ENCODE measurements at places on chromosomes 5 and 9.

DNA sequence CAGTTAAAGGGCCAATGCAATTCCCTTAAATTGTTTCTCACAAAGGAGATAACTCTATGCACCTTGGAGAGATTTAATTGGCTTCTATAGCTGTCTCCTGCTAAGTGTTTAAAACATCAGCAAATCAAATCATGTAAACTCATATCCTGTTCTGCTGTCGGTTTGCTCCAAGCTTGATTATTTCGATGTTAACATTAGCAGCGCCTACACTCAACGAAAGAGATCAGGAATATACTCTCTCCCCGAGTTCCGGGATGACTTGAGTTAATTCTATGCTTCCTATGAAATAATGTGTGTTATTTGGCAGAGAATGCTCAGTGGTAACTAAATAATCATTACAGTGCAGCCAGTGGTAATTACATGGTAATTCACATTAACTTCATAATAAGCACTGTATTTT is 338.6 kb downstream of the EBF1 start:
- DNase-seq = no peak

GRCh38 chr9:110746211-110746930 is 77.8 kb downstream of the MUSK start:
- DNase-seq = no peak

DNA sequence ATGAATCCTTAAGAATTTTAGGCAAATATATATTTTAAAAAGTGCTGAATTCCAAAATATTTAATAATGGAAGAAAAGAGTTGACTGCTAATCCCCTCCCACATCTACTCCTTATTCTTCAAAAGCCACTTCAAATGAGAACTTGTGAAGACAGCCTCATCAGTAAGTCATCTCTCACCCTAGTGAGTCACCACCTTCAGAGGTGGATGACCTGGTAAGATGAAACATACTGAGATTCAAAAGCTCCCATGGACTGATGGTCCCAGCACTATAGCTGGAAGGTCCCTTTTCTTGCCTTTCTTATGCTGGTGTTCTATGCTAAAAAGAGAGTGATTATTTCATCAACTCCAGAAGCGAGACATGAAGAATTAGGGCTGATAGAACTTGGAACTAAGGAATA is 37.8 kb upstream of the SPDL1 start:
- peak; percentile 2 for DNase-seq

GRCh38 chr9:105280691-105281090 is 36.2 kb downstream of the SLC44A1 start:
- DNase-seq = no peak

- DNase-seq = no peak
Observed at GRCh38 chr5:81830596-81830995, 79.7 kb upstream of the SSBP2 start.

- no peak for DNase-seq
Observed at GRCh38 chr9:20043461-20043860, 254.6 kb upstream of the SLC24A2 start.

GRCh38 chr5:129382921-129383672 is 77.0 kb upstream of the ADAMTS19 start:
- no peak for DNase-seq

DNA sequence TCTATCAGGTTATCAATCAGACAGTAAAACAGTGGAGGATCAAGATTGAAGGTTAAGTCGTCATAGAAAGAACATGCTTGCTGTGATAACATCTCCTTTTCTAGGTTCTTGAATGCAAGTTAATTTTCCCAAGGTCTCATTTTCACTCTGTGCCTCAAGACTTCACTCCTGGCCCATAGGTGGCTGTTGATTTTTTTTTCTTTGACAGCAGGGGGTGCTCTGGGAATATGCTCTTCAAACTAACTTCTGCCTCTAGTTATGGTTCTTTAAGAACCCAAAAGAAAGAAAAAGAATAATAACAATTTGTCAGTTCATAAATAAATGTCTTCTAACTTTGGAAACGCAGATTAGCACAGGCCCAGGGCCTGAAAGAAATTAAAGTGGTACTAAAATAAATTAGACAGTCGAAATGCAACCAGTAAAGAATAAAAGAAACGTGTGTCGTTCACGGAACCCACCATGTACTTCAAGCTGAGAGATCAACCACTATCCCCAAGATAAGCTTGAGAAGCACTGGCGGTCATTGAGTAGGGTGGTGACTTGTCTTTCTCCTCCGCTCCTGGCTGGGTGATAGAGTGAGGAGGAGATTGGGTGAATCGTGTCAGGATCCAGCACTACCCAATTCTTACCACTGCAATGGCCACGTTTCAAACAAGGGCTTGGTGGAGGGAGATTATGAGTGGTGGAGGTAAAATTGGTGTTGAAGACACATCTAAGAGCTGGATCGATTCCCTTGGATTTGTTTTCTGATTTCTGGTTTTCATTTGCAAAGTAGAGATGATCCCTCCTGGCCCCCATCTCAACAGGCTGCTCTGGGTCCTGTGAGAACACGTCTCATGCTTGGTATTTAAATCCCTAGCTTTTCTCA is 93.4 kb upstream of the IRX4 start:
- DNase-seq = no peak

- DNase-seq = no peak
Observed at GRCh38 chr5:14193496-14193895, 50.4 kb downstream of the TRIO start.

- no peak for DNase-seq
Observed at GRCh38 chr9:3893519-3893918, 367.7 kb upstream of the RFX3 start.

DNA sequence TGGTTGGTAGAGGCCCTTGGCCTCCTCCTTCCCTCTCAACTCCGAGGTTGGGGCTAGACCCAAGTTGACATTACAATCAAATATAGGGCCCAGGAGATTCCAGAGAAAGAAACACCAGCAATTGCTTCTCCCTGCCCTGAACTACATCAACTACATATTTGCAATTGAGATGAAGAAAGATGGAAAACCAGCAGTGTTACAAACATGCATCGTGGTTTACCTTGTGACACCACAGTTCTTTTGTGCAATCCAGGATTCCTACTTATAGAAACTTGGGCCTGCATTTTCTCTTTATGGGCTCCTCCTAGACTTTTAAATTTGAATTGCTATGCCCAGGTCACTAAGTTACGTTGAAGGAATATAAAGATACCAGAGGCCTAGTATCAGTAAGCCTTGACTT is 126.7 kb downstream of the DCP2 start:
- no peak for DNase-seq

DNA sequence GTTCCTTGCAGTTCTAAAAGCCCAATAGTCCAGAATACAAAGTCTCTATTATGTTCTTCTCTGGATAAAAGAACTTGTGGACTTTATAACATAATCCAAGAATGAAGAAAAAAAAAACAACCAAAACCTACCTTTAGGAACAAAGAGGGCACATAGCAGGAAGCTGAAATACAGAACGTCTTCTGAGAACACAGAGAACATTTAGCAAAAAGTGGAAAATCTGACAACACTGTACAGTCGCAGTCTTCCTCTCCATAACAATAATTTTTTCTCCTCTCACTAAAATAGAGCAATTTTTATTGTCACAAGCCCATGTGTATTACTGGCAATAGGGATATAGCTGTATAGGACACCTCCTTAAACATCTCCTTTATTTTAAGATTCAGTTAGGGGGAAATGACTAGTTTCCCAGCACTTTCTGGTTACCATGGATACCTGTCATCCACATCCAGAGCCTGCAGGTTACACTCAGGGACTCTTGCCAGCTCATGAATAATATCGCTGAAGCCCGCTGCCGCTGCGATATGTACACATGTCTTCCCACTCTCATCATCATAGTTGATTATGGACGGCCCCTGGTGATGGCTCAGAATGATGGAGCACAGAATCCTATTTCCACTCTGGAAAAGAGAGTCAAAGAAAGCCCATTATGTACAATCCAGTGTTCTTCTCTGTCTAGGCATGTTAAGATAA is 106.5 kb downstream of the ANKRD55 start:
- no peak for DNase-seq

- DNase-seq = no peak
Observed at GRCh38 chr5:131338051-131338453, 74.2 kb downstream of the CDC42SE2 start.

- DNase-seq = no peak
Observed at GRCh38 chr5:171299851-171300250, 9.2 kb upstream of the TLX3 start.

- no peak for DNase-seq
Observed at GRCh38 chr5:75521195-75521594, 9.5 kb downstream of the POLK start.

DNA sequence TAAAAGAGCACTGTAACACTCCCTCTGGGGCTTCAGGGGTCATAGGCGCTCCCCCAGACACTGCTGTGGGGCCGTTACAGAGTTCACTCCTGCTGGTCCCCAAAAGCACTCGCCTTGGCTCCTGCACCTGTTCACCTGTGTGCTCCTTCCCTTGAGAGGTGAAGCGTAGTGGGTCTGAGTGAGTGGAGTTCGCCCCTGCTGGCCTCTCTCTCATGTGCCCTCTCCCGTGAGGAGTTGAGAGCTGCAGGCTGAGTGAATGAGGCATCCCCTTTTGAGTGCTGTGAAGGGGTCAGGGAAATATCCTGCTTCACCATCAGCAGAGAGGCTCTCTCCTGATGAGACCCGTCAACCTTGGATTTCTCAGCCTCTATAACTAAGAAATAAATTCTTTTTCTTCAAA is 134.6 kb upstream of the TUT7 start:
- DNase-seq = no peak

GRCh38 chr5:142608081-142608480 is 77.8 kb downstream of the FGF1 start:
- no peak for DNase-seq

GRCh38 chr9:125472562-125472925 is 210.9 kb downstream of the GAPVD1 start:
- DNase-seq = no peak

DNA sequence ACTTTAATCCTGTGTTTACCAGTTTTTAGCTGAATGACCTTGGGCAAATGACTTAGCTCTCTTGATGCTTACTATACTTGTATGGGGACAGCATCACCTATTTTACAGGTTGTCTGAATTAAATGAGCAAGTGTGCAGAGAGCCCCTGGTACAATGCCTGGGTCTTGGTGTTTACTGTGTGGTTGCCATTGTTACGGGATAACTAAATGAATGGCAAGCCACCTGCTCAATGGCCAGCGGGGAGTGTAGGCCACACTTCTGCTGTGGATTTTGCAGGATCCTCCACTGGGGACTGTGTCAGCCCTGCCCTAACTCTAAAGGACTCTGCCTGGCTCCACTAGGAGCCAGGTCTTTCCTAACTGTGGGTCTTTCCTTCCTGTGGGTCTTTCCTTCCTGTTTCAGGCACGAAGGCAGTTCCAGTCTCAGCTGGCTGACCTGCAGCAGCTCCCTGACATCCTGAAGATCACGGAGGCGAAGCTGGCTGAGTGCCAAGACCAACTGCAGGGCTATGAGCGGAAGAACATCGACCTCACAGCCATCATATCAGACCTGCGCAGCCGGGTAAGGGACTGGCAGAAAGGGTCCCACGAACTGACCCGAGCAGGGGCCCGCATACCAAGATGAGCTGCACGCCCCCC is 10.3 kb upstream of the GLE1 start:
- no peak for DNase-seq

DNA sequence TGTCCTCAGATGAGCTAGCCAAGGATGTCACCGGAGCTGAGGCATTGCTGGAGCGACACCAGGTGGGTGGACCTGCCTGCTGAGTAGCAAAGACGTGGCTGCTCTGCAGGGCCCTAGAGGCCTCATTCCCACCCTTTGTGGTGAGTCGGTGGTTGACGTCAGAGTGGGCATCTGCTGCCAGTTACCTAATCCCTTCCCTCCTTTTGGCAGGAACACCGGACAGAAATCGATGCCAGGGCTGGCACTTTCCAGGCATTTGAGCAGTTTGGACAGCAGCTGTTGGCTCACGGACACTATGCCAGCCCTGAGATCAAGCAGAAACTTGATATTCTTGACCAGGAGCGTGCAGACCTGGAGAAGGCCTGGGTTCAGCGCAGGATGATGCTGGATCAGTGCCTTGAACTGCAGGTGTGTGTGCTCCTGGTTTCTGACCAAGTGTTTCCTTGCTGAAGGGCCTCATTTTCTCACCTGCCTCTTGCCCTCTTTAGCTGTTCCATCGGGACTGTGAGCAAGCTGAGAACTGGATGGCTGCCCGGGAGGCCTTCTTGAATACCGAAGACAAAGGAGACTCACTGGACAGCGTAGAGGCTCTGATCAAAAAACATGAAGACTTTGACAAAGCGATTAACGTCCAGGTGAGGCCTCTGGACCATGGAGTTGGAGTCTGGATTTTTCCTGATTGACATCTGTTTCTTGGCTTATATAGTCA is 48.9 kb downstream of the DYNC2I2 start:
- DNase-seq = no peak

- no peak for DNase-seq
Observed at GRCh38 chr5:43123887-43124286, 3.2 kb downstream of the ZNF131 start.

GRCh38 chr9:88828018-88828417 is 163.2 kb upstream of the S1PR3 start:
- no peak for DNase-seq

GRCh38 chr5:134525683-134526482 is 413 bp downstream of the JADE2 start:
- DNase-seq = no peak

- DNase-seq = no peak
Observed at GRCh38 chr5:88746438-88746882, 136.5 kb downstream of the MEF2C start.

GRCh38 chr9:16316911-16317817 is 553.3 kb downstream of the BNC2 start:
- DNase-seq = no peak

GRCh38 chr9:10806868-10807267 is 194.1 kb upstream of the PTPRD start:
- DNase-seq = no peak

- no peak for DNase-seq
Observed at GRCh38 chr9:133057006-133057405, 4.8 kb upstream of the CEL start.

- no peak for DNase-seq
Observed at GRCh38 chr9:132637351-132637750, 32.4 kb downstream of the DDX31 start.

DNA sequence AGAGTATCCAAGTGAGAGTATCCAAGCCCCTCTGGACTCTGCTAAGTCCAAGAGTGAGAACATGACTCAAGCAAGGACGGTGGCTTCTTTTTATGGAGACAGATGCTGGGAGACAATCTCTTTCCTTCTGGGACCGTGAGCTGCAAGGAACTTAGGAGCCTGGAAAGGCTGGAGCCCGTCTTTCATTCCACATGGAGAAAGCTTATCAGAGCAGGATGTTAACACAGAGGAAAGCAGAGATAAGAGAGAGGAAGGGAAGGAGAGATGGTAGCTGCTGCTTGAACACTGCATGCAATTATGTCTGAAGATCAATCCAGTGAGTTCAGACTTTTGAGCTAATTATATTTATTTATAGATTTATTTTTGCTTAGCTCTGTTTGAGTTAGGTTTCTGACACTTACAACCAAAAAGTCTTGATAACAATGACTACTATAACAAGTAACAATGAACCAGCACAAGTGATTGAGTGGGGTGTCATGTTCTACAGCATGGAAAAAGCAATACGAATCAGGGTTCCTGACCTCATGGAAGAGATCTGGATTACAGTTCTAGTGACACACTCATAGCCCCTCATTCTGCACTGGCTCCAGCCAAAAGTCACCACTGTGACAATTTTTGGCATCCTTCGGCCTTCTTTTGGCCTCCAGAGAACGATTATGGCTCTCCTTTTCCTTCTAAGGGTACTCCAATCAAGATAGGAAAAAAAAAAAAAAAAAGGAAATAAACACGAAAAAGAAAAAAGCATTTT is 71.5 kb downstream of the PRLR start:
- DNase-seq = no peak

GRCh38 chr5:144236499-144236898 is 65.8 kb downstream of the KCTD16 start:
- DNase-seq = no peak
